ENCODE measurements at places on chromosomes 1 and 21.

- DNase-seq = no peak
Observed at GRCh38 chr1:41454406-41454805, 30.1 kb downstream of the EDN2 start.

DNA sequence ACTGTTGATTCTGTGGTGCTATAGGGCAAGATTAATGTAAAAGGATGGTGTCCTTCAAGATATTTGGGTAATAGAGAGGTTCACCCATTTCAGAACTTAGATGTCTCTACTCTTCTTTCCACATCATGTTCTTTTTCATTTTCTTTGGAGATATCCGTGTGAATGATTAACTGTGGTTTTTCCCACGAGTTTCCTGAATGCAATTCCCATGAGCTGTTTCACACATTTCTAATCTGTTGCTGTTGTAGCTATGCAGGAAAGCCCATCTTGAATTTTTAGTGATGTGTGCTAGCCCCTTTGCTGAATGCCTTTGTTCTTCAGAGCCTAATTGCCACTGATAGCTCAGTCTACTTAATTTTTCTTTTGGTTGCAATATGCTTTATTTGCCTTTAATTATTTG, 27.6 kb downstream of the SNX27 start:
- no peak for DNase-seq

- DNase-seq = no peak
Observed at GRCh38 chr1:53114090-53114489, 28.3 kb downstream of the SLC1A7 start.

DNA sequence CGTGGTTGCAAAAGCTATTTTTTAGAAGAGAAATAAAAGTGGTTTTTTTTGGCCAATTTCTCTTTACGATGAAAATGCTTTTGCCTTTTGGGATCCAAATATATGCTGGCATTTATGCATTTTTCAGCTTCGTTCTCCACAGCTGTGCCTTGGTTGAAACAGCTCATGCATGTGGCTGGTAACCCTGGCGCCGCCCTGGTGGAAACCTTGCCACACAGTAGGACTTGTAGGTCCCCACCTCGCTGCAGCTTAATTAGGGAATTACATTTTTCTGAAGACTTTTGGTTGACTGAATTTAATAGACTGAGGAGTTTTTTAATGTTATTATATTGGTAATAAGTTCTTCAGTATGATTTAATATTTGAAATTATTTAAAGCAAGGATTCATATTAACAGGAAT, 12.7 kb upstream of the PCP4 start:
- DNase-seq = no peak

DNA sequence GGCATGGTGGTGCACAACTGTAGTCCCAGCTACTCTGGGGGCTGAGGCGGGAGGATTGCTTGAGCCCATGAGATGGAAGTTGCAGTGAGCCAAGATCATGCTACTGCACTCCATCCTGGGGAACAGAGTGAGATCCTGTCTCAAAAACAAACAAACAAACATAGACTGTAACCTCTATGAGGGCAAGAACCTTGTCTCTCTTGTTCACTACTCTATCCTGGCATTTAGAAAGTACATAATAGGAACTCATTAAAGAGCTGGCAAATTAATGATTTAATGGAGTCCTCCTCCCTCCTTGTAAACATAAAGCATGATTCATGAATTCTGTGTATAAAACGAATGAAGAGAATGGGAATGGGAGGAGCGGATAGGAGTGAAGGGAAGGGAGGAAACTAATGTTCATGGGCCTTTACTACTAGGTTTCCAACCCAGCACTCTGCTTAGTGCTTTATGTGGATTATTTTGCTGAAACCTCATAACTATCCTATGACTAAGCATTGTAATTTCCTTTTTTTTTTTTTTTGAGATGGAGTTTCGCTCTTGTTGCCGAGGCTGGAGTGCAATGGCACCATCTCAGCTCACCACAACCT, 8.6 kb downstream of the LMOD1 start:
- DNase-seq = no peak

DNA sequence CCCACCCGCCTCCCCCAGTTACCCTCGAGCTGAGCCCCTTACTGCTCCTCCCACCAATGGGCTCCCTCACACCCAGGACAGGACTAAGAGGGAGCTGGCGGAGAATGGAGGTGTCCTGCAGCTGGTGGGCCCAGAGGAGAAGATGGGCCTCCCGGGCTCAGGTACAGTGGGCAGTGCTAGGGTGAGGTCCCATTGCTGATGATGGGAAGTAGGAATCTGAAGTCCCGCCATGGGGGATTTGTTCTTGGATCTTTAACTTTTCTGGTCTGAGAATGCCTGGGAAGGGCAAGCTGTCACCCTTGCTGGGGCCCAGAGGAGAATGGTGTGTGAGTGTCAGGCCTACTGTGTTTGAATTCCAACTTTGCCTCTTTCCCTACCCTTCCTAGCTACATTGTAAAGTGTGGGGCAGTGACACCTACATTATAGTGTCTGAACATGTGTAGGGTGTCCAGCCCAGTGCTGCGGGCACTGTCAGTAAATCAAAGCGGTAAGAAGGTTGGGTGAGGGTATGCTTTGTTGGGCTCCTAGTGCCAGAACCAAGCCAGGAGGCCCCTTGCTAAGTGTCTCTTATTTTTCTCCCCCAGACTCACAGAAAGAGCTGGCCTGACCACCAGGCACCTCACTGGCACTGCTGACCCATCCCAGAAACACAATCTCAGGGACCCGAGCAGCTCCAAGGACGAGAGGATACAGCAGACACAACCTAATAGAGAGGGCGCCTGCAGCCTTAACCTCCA, 44.7 kb downstream of the YARS1 start:
- DNase-seq = no peak

DNA sequence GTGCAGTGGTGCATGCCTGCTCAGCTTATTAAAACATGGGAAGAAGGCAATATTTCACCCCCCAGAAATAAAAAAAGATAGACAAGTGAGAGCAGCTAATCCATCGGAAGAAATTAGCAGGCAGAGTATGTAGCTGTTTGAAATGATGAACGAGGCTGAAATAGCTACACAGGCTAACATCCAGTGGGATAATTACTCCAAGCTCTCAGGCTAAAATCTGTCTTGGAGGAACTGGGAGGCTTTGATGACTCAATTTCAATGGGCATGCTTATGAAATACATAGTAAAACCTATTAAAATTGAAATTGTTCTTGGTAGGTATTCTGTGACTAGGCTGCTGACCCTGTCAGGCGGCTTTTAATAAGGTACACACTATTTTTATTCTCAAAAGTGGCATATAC, 84.1 kb upstream of the RRP15 start:
- DNase-seq = no peak

- DNase-seq = no peak
Observed at GRCh38 chr1:26237230-26237966, 3.4 kb downstream of the CEP85 start.

GRCh38 chr1:52952112-52952511, 25.0 kb downstream of the SCP2 start:
- DNase-seq = no peak

DNA sequence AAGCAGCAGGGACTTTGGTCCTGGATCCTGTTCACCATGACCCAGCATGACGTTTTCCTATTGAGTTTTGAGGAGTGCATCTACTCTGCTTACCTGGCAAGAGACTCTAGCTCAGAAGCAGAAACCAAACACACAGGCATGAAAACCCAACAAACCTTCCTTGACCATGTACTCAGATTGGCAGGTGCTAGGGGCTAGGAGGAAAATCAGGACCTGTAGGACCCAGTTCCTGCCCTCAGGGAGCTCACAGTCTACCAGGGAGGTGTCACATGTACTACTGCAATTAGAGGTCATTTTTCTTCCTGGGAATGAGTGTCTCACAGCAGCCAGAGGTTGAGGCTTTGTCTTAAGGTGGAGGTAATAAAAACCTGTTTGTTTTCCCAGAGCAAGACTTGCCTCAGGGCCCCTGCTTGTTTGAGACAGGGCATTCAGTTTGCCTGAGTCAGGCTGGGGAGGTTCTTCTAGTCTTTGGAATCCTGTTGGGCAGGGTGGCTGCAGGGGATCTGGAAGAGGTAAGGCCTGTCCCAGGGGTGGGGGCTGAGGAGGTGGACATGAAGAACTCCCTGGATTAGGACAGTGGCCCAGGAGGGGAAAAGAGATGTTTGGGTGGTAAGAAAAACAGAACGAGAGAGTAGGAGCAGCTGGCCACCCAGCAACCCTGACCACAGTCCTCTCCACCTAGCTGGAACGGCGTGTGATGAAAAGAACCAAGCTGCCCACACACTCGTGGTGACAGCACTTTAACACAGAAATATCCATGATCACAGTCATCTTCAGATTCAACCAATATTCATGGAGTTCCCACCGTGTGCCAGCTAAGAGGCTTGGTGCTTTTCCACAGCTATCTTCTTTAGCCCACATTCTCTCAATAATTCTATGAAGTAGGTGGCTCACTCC, 30.8 kb downstream of the IER5 start:
- DNase-seq = no peak

DNA sequence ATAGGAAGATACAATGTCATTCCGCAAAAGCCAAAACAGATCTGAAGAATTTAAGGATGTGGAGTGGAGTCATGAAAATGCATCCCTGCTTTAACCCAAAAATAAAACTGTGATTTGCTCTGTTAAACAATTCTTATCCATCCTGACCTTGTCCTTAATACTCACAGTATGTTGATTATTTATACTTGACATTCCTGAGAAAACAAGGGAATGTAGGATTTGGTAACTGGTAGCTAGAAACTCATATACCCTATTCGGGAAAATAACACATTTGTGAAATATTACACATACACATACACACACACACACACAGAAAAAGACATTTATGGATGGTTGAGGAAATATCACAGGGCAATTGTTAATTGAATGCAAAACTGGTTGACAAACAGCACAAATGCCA, 80.2 kb downstream of the FMN2 start:
- no peak for DNase-seq

Measured in urinary bladder (tissue), 4 donors.